HFFc6 (cell line): ENCODE measurements at places on chromosomes 2 and 18.

- peak; percentile 13 for DNase-seq
These were observed 79.7 kb downstream of the EHBP1 start for GRCh38 chr2:62785216-62785615.

DNA sequence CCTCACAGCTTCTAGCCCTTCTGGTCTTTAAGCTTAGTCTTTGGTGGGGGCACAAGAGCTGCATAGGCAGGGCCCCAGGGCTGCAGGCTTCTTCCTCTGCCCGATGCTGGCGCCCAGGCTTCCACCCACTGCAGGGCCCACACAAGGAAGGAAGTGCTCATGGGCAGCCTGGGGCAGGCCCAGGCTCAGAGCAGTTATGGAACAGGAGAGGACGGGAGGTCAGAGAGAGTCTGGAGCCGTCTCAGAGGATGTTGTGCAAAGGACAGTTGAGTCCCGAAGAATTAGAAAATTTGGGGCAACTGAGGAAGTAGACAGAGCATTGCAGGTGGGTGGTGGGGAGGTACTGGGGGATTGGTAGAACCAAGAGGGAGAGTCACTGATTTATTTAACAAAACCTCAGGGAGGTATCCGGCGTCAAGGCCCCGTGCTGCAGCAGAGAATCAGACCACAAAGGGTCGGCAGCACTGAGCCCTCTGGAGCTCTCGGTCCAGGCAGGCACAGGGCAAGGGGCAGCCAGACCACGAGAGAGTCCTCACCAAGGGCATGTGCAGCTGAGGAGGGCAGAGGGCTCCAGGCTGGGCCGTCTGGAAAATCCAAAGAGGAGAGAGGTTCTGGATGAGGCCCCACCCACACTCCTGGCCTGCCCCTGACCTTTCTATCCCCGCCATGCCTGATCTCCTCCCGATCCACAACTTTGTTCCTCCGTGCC, 110.8 kb upstream of the GLI2 start:
- no peak for DNase-seq

- DNase-seq: no peak
These were observed 157.8 kb downstream of the CYRIA start for GRCh38 chr2:16507655-16508489.

- DNase-seq: peak; percentile 86
These were observed 32.2 kb downstream of the IKZF2 start for GRCh38 chr2:213119061-213119809.

GRCh38 chr2:241984658-241985057, 115.1 kb downstream of the RTP5 start:
- DNase-seq: no peak

DNA sequence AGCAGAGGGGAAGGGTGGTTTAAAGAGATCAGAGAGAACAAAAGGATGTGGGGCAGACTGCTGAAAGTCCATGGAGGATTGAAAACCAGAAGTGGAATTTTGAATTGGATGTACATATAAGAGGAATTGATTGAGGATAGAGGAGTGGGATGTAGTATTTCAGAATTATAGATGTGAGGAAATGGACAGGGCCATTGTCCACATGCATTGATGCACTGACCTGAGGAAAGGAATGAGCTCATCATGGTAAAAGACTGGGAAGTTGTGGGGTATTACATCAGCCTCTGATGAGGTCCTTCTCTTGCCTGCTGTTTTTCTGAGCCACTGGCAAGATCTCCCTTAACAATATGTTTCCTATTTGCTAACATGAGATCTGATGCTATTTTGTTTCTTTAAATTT, 365.7 kb upstream of the FANCL start:
- DNase-seq: no peak

DNA sequence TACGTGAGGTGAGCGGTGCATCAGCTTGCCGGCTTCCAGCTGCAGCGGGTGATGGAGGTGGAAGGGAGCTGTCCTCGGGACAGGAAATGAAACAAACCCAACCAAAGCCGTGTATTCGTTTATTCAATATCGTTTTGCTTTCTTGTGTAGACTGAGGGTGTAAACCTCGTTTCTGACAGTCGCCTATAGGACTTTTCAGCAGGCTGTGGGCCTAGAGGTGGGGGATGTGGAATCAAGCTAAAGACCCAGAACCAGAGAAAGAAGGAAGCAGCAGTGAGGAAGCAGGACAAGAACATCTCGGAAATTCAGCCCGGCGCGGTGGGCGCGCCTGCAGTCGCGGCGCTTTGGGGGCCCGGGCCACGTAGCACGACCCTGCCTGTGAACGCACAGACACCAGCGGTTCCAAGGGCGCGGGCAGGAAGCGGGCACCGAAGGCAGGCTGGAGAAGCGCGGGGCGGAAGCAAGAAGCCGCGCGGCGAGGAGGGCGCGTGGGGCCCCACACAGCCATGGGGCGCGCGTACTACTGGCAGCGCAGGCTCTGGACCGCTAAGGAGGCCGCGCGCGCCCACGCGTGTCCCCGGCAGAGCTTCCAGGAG, 755 bp upstream of the ATP9B start:
- DNase-seq: no peak

- DNase-seq: no peak
These were observed 161.1 kb upstream of the RAB12 start for GRCh38 chr18:8448130-8448529.

- DNase-seq: peak; percentile 86
These were observed 90.2 kb downstream of the CABLES1 start for GRCh38 chr18:23225503-23225902.
